Stimulated activated CD4-positive, alpha-beta T cell treated with anti-CD3 and anti-CD28 coated beads, Interleukin-1b, Interleukin-23, amount 100 ng/mL, for 4 hours (primary cell): ENCODE measurements at places on chromosomes 13 and 19.

DNA sequence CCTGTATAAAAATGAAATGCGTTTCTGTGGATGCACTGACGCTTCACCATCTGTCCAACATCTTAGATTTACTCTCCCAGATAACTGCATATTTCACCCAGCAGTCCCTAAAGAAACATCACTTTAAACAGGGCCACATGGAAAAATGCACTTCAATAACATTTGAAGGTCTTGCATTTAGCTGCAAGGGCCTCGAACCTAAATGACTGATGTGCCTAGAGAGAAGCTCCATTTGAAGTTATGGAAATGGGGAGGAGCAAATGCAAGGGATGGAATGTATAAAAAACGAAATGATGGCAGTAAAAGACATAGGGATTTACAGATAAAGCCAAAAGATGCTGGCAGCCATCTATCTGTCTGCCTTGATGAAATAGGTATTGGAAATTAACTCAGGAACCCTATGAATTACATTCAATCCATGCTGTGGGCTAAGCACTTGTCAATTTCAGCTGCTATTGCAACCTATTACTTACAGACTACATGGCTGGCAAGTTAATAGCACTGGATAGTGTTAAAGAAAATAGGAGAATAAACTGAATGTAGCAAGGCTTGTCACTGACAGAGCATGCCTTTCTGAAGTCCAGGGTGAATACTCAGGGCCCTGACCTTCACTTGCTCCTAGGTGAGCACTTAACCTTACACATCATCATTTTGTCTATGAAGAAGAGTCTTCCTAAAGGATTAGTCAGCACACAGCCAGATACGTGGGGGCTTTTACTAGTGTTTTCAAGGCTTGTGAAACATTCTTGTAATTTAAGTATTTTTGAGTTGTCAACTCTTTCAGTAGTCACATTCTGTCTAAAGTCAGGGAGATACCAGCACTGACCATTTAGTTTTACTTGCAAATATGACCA, 963.4 kb downstream of the PCDH17 start:
- no peak for DNase-seq

DNA sequence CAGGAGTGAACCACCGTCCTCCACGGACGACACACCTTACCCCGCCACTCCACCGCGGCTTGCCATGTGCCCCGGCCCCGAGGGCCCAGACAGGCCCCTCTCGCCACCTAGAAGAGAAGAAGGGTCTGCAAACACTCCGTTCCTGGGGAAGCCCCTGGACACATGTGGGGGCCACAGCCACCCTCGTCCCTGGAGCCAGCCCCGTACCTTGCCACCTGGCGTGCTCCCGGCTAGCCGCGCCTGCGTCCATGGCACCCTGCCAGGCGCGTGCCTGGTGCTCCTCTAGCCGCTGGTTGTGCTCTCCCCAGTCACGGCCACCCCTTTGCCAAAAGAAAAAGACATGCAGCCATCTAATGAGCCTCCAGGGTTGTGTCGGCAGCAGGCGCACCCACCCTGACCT, 19.9 kb upstream of the TINCR start:
- no peak for DNase-seq

GRCh38 chr13:98449273-98449672, 127.6 kb downstream of the STK24 start:
- DNase-seq: no peak

GRCh38 chr13:48000559-48001113, 437 bp downstream of the SUCLA2 start:
- DNase-seq: no peak

DNA sequence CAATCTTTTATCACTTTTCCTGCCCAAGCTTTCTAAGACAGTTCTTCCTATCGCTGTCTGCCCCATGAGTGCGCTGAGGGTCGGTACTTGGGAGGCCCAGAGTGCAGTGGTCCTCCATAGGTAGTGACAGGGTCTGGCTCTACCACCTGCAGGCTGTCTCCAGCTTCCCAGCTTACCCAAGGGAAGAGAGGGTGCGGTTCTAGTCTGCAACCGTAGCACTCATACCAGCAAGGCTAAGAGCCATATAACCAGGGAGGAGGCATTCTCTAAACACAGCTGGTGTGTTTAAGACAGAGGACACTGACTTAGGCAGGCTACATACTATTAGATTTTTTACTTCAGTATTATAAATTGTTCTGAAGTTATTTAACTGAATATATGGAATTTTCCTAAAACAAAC, 8.2 kb downstream of the PROZ start:
- DNase-seq: no peak

DNA sequence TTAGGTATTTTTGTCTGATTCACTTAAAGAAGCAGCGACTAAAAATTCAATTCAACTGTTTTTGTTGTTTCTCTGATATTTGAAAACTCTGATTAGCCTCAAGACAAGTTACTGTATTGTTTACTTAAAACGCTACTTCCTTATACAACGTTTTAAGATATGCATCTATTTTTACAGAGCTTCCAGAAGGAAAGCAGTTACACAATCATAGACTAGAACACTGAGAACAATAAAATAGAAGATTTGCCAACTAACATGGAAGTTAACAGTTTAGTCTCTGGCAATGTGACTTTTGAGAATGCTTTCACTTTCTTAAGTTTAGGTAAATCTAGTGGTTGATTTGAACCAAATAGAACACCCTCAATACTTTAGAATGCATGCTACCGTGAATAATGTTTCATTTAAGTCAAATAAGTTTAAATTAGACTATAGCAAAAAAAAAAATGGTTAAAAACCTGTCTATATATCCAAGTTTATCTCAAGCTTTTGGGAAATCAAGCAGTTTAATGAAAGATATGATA, 614.8 kb downstream of the DACH1 start:
- no peak for DNase-seq

GRCh38 chr19:1046117-1046626, 6.3 kb downstream of the ABCA7 start:
- no peak for DNase-seq

DNA sequence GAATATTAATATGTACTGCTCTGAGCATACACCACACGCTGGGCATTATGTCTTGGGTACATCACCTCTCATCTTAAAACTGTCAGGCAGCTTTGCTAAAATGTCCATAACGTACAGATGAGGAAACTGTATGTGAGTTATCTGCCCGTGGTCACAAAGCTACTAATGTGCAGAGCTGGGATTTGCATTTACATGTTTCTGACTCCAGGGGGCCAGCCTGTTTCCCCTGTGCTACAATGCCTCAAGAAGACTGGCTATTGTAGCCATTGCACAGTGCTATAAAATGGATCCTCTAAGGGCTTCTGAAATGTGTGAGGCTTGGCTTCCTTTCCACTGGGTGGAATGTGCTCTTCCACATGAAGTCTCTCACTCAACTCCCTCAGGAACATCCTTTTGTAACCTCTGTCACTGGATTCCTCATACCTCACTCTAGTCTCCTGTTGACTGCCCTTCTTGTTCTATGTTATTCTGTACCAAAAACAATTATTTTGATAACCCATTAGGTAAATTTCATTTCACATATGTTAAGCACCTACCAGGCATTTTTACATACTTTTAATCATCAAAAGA, 95.6 kb upstream of the HTR2A start:
- no peak for DNase-seq

DNA sequence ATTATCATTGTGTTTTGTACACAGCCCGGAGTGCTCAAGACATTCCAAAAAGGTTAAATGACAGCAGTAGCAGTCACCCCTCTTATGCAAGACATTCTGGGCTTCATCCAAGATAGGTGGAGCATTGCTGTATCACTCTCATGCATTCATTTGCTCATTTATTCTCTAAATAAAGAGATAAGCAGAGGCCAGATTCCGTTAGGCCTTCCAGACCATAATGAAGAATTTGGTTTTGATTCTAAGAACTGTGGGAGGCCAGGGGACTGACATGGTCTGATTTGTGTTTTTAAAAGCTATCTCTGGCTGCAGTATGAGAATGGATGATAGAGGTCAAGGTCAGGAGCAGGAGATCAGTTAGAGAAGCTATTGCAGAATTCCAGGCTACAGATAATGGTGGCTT, 145.8 kb downstream of the KCNRG start:
- no peak for DNase-seq

GRCh38 chr19:39401070-39401548, 5.5 kb upstream of the ZFP36 start:
- DNase-seq: no peak

DNA sequence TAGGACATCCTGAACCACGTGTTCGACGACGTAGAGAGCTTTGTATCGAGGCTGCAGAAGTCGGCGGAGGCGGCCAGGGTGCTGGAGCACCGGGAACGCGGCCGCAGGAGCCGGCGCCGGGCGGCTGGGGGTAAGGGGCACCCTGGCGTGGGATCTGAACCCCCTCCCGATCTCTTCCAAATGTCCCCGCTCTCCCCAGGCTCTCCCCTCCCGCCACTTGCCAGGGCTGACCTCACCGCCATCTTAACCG, 6.0 kb downstream of the EPS8L1 start:
- DNase-seq: no peak

DNA sequence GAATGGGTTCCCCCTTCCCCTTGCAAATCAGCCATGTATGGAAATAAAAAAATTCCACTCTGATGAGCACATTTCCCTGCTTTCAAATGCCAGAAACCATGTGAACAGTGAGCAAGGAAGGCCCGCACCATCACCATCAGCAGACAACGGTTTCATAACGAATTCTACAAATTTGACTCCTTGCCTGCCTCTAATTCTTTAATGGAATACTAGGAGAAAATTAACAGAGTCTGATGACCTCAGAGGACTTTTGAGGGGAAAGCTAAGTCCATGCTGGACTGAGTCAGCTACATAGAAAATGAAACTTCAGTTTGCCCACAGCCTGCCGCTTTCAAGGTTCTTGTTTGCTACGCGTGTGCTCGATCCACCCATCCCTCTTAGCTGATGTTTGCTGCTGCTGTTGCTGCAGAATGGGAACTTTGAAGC, 46.7 kb upstream of the KL start:
- no peak for DNase-seq

- no peak for DNase-seq
These were observed 56.6 kb upstream of the GPC6 start for GRCh38 chr13:93169980-93170379.

DNA sequence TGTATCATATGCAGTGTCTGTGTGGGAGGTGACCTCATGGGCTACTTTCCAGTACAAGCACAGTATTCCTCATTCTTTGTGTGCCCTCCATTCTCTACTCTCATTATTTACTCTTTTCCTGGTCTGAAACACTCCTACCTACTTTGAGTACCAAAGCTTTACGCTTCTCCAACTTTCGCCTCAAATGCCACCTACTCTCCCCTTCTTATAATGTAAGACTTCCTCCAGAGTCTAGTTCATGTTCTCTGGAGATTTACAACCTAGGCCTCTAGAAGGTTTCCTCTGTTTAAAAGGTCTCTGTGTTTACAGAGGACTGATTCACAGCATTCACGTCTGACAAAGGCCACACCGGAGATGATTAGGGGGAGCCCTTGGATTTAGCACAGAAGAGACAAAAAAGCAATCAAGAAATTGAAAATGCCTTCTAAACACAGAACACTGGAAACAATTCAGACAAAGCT, 302.0 kb downstream of the KLF12 start:
- DNase-seq: no peak

DNA sequence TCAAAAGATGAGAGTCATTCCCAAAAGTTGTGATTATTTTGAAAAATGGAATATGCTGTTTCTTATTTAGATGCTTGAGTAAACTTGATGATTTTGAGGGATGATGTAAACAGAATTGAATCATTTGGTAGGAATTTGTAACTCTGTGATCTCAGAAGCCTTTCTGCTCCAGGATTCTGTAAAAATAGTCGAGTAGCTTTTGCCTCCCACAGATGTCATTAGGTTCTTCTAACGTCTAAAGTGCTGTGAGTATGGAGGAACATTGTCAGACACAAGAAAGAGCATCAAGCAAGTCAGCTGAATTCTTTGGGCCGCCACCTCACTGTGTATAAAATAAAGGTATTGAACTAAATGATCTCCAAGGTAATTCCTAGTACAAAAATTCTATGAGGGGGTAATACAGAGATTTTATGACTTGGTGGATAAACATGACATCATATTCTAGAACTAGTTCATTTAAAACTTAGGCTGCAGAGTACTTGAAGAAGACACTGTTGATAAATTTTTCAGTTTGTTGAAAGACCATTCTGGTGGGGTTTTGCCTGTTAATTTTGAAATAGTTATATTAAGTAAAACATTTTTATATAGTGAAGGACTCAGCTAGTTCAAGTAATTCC, 1.4 kb upstream of the GPR183 start:
- DNase-seq: no peak
